Activated CD8-positive, alpha-beta memory T cell treated with anti-CD3 and anti-CD28 coated beads for 1 hour (primary cell): ENCODE measurements at places on chromosomes 12 and 14.

- DNase-seq = no peak
Measured at GRCh38 chr12:46788072-46788887, 37.5 kb downstream of the SLC38A4 start.

DNA sequence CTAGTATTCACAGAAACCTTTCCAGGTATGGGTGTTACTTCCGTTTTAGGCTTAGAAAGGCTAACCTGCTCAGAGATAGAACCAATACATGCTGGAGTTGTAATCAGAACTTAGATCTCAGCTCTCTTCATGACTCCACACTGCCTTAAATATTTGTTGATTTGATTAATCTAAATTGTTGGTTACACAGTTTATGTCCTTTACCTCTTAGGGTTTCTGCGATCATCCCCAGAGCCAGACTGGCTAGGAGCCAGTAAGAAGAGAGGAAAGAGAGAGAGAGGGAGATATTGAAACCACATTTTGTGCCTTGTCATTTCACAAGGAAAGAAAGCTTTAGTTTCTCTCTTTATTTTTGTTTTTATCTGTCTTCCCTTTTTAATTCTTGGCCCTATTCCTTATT lies 16.8 kb upstream of the MGP start:
- no peak for DNase-seq

GRCh38 chr12:12908252-12908651 lies 16.9 kb downstream of the GPRC5A start:
- DNase-seq = no peak

GRCh38 chr12:95413576-95413975 lies 60.4 kb upstream of the METAP2 start:
- DNase-seq = no peak

DNA sequence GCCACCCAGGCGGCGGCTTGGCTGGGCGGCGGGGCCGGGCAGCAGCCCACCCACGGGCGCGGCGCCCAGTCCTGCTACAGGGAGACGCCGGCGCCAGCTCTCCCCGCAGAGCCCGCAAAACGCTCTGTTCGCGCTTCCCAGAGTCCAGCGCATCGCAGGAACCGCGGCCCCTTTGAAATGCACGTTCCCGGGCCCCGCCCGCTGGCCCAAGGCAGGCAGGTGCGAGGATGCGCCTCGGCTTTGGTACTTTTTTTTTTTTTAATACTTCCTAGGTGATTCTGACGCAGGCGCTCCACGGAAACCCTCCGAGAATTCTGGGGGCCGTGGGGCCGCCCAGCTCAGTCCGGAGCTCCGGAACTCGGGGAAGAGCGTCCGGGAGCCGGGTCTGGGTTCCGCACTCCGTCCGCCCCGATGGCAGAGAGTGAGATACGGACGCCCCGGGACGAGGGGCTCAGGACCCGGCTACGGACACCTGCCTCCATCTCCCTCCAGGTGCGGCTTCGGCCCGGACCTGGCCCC lies 483 bp downstream of the POC1B start:
- DNase-seq = no peak

- no peak for DNase-seq
Measured at GRCh38 chr12:93166541-93167307, 211.0 kb upstream of the NUDT4 start.

GRCh38 chr12:77734214-77734883 lies 96.3 kb upstream of the NAV3 start:
- DNase-seq = no peak

DNA sequence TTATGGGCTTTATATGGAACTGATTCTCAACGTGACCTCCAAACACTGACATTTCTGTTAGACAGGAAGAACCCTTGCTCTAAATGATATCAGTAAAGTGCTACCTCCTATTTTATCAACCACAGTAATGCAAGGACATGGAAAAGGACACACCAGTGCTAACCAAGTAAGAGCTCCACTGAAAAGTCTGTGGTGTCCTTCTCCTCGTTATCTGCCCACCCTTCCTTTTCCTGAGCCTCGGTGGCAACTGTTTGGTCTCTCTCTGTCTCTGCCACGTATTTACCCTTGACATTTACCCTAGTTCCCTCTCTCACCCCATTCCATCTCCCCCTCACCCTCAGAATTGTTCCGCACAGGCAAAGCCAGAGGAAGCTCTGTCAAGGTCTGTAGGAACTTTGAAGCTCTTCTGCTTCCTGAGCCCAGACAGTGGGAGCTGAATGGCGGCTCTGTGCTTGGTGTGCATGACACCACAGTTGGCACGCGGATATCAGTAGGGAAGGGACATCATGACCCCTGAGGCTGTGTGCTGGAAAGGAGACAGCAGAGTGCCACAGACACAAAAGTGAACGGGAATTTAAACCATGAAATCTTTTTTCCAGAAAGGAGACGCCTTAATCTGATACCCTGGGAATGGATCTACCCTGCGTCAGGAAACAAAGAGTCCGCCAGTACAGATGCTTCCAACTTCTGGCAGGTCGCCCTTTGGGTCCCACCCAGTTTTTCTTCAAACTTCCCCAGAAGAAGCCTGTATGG lies 50.8 kb downstream of the NTN4 start:
- DNase-seq = no peak

GRCh38 chr12:71888521-71888920 lies 49.0 kb downstream of the TBC1D15 start:
- DNase-seq = no peak

DNA sequence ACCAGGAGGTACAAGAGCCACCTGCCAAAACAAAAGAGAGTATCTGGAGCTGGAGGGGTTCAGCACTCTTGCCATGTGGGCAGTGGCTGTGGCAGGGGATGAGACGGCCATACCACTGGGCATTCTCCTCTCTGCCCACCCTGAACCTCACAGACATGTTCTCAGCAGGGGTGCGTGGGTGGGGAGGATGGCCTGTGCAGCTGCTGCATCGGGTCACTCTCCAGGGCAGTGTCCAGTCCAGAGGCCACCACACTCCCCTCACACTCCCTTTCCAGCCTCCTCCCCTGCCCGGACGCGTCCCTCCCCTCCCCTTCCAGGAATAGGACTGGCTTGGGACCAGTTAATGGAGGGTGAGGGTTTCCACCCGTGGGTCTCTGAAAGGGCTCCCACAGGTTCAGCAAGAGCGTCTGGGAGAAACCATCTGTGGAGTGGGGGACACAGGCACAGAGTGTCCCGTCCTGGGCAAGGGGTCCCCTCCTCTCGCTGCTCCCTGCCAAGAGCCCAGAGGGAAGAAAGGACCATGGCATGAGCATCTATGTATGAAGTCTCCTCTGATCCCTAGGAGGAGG lies 501 bp downstream of the C1R start:
- DNase-seq = no peak

- DNase-seq = no peak
Measured at GRCh38 chr14:32620303-32620702, 291.2 kb downstream of the AKAP6 start.

- no peak for DNase-seq
Measured at GRCh38 chr14:36805131-36805559, 143.5 kb downstream of the PAX9 start.

DNA sequence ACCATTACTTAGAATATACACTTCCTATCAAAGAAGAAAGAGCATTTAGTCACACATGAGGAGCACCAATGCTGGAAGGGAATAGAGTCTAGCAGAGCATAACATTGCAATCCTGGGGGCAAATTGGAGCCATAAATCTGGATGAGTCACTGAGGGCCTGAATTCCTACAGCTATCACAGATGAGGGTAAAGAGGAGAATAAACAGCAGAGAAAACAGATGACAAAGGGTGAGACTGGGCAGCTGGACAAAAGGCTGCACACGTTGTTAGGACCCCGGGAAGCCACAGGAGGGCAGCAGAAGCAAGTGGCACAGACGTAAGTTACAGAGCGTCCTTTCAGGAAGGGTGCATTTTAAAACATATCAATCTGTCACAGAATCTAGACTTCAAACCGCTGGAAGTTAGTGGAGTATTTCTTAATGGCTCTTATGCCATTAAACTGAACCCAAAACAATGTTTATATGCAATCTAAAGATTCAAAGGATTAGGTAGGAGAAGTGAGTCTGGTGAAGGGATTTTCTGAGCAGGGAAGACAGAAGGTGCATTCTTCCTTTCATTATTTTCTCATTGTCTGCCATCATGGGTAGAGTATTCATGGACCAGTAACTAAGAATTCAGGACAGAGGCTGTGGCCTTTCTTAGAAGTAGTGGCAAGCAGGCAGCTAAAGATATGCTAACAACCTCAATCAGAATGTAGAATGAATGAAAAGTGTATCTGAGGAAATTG lies 159.8 kb upstream of the DAAM1 start:
- DNase-seq = no peak

DNA sequence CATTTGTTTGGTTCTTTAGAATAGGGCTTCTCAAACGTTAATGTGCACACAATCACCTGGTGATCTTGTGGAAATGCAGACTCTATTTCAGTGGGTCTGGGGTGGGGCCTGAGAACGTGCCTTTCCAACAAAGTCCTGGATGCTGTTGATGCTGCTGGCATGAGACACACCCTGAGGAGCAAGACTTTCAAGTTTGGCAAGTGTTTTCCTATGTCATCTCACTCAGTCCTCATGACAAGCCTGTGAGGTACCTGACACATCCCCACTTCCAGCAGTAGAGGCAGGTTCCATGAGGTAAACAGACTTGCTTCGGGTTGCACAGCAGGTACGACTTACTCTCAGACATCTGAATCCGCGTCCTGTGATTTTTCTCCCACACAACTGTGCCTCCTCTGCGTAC lies 147.1 kb downstream of the MYRFL start:
- no peak for DNase-seq

GRCh38 chr12:124597041-124597440 lies 29.6 kb upstream of the NCOR2 start:
- DNase-seq = no peak

DNA sequence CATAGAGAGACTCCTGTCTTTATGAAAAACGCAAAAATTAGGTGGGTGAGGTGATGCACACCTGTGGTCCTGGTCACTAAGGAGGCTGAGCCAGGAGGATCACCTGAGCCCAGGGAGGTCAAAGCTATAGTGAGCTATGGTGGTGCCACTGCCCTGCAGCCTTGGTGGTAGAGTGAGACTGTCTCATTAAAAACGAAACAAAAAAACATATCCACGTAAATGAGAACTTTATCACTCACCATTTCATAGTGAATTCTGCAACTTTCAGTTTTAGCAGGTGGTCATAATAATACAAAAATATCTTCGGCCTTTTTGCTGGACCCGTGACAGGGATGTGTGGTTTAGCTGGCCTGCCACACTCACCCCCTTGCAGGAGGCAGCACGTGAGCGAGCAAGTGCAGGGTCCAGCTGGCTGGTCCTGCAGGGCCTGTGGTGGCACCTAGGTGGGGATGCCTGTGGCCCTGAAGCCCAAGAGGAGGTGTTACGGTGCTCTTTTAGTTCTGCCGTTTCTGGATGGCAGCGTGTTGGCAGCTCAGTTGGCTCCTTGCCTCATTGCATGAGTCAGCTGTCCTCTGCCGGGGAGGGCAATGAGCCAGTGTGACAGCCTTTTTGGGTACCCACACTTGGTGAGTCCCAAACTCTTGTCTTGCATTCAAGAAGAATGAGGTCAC lies 1330.7 kb upstream of the TMEM132C start:
- no peak for DNase-seq

DNA sequence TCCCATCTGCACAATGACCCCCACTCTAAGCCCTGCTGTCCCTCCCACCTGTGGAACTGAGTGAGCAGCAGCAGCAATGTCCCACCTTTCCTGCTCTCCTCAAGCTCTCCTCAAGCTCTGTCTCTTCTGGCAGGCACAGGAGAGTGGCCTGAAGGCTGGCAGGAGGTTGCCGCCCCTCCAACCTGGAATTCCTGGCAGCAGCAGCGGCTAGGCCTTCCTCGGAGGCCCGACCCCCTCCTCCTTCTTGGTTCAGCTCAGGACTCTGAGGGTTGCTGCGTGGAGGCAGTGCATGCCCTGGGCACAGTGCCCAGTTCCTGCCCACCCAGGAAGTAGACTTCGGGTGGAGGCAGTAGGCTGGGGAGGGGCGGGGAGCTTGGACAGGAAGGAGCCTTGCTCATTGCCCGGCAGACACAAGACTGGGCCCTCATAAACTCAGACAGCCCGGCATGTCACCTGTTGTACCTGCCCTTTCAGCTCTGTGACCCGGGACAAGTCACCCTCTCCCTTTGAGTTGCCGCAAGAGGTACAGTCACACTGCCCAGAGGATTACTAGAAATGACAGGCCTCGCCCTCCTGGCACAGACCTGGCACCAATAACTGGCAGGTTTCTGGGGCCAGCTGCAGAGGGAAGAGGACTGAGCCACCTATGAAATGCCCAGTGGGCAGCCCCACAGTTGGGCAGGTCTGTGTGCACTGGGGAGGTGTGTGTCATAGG lies 2.1 kb upstream of the SERPINA1 start:
- no peak for DNase-seq

DNA sequence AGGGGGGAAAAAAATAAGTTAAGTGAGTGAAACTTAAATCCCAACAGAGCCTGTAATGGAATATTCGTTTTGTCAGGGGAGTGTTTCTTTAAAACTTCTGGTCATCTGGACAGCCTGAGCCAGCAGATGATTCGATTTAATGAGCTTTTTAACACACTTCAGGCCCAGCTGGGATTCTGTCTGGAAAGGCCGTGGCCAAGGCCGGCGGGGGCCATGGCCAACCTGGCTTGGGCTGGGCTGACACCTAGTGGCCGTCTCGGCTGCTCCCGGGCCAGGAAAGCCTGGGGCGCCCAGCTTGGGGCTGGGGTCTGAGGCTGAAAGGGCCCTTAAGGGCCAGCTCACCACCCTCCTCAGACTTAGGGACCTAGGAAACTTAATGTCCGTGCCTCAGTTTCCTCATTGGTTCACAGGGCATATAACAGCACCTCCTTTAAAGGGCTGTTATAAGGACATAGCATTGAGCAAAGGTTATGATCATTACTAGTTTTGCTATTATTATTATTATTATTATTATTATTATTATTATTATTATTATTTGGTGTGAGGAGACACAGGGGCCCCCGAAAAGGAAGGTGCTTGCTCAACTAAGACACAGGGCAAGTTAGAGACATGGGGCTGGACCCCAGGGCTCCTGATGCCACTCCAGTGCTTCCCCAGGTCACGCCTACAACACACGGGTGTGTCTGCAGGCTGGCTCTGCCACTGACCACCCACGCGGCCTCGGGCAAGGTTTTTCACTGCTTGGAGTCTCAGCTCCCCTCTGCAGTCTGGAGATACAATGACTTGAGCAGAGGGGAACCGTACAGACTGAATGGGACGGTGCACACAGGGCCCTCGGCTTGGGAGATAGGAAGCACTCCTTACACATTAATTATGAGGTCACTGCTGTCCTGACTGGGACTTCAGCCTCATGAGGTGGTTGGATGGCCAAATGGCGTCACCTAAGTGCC lies 84.0 kb downstream of the SYNE3 start:
- no peak for DNase-seq
